ENCODE measurements at places on chromosomes 2 and 18. TPM values are rescaled to one million over a fixed set of nuclear protein-coding genes. Genes with fewer than 3 reads are reported as not detected.

- peak; percentile 64 for DNase-seq
These were observed 315.6 kb downstream of the IRS1 start for GRCh38 chr2:226483745-226484619.

CNTNAP5 gene
- not detected for total RNA-seq

DNA sequence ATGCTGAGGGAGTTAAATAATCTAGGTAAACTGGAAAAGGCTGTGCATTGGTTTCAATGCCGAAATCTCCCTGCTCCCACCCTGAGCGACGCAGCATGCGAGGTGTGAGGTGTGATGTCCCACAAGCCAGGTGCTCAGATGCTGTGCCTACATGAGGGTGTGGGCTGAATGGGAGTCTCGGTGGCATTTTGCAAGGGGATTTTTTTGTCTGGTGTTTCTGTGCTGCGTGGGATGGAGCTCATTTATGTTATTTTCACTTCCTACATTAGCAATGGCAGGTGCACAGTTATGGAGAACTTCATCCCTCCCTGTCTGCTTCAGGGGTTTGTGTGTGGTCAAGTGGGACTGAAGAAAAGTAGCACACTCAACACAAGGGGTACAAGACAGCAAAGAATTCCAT lies 110.2 kb upstream of the CCDC68 start:
- DNase-seq, result no peak

- DNase-seq, result peak; percentile 59
These were observed 72.8 kb upstream of the TMEFF2 start for GRCh38 chr2:192267484-192267883.

- DNase-seq, result no peak
These were observed 1.8 kb upstream of the HOXD8 start for GRCh38 chr2:176127774-176128072.

DNA sequence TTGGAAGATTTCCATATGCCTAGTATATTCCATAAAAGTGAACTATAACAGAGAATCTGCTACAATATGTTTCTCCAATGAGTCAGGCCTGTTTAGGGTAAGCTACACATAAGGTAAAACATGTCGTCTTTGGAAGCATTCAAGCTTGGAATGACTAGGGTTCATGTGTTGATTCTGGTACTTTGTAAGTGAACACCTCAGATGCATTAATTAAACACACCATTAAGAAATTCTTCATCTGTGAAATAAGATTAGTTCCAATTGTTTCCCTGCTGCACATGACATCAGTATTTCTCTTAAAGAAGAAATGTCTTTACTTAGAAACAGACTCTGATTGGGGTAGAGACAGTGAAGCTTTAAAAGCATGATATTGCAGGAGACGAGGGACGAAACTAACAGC lies 461.1 kb upstream of the NXPH2 start:
- DNase-seq, result no peak

- DNase-seq, result no peak
These were observed 30.6 kb upstream of the AP1S3 start for GRCh38 chr2:223868005-223868404.

DNA sequence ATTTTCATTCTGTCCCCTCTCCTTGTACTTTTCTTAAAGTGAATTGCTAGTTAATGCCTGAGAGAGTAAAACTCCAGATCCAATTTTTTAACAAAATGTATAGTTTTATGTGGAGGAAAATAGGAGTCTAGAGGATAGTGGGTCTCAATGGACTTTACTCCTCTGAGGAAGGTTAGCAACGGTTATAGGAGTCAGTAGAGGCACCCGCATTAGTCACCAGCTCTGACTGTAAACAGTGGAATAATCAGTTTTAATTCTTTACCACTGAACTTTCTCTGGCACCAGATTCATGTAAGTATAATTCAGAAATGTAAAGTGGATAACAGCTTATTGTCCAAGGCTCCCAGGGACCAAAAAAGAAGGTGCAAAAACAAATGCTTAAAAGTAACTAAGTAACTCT lies 38.7 kb upstream of the HNMT start:
- no peak for DNase-seq

SNED1 gene
- 1.4 TPM for total RNA-seq

DNA sequence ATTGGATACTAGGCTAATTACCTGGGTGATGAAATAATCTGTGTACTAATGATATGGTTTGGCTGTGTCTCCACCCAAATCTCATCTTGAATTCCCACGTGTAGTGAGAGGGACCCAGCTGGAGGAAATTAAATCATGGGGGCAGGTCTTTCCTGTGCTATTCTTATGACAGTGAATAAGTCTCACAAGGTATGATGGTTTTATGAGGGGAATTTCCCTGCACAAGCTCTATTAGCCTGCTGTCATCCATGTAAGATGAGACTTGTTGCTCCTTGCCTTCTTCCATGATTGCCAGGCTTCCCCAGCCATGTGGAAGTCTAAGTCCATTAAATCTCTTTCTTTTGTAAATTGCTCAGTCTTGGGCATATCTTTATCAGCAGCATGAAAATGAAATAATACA lies 394.1 kb upstream of the SYT4 start:
- no peak for DNase-seq

SOX11 gene
- not detected for total RNA-seq

- peak; percentile 41 for DNase-seq
These were observed 90.2 kb upstream of the SCG2 start for GRCh38 chr2:223692191-223692947.

GRCh38 chr18:63844254-63844653 lies 43.3 kb upstream of the SERPINB2 start:
- peak; percentile 43 for DNase-seq

- DNase-seq, result no peak
These were observed 140.4 kb downstream of the THSD7B start for GRCh38 chr2:136905779-136906178.

ANKRD36C gene
- total RNA-seq, result 7.2 TPM

TGFA gene
- total RNA-seq, result 0.14 TPM

LIMS1 gene
- total RNA-seq, result 58.0 TPM

SERPINB10 gene
- total RNA-seq, result 1.3 TPM

DHRS9 gene
- total RNA-seq, result not detected

DNA sequence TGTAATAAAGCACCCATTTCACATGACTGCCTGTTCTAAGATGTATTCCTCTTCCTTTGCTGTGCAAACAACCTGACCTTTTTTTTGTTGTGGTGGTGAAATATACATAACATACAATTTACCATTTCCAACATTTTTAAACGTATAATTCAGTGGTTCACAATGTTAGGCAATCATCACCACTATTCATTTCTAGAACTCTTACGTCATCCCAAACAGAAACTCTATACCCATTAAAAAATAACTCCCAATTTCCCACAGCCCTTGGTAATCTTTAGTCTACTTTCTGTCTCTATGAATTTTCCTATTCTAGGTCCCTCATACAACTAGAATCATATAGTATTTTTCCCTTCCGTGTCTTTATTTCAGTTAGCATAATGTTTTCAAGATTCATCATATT lies 36.7 kb downstream of the RND3 start:
- DNase-seq, result no peak

- DNase-seq, result peak; percentile 11
These were observed 1193.5 kb upstream of the ACVR2A start for GRCh38 chr2:146651361-146651760.

- no peak for DNase-seq
These were observed 22.2 kb downstream of the PIK3C3 start for GRCh38 chr18:41977233-41977632.
